ENCODE measurements at places on chromosomes 1 and 21.

DNA sequence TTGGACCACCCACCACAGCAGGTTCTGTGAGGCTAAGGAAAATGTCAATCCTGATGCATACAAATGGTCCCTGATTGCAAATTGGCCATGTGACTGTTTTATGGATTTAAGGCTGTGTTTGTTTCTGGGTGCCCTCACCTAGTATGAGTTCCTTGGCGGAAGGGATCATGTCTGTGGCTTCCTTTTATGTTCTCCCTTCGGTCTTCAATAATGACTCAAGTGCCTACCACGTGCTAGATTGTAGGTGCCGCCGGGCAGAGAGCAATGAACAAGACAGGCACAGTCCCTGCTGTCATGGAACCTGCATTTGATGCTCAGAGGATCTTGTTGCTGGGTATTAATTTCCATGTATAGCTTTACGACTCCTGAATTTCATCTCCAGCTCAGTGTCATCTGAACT, 9.8 kb upstream of the VWA5B1 start:
- no peak for DNase-seq

DNA sequence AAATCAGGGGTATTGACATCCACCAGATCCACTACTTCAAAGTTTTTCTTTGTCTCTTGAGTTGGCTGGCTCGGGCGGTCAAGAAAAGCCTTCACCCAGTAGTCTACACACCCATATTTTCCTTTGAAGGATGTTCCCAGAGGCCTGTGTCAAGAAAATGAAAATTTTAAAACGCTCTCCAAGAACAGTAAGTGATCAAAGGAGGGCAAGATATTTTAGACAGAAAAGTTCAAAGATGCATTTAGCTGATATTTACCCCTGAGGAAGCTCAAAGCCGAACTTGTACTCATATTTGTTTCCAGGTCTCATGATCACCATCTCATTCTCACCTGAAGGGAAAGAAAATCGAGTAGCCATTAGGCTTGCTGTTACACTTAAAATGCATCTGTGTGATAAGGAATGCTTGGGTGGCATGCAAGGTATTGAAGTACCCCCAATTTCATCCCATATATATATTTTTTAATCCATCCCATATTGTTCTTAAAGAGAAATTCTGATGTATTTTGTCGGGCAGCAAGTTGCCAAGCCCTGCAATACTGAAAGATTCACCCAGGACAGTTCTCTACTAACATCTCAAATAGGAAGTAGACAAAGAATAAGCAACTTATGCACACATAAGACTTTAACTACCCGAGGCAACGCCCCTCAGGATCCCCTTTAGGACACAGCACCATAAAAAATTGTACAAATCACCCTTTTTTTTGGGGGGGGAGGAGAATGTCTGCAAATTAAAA, 1.1 kb downstream of the TXNIP start:
- DNase-seq = no peak

DNA sequence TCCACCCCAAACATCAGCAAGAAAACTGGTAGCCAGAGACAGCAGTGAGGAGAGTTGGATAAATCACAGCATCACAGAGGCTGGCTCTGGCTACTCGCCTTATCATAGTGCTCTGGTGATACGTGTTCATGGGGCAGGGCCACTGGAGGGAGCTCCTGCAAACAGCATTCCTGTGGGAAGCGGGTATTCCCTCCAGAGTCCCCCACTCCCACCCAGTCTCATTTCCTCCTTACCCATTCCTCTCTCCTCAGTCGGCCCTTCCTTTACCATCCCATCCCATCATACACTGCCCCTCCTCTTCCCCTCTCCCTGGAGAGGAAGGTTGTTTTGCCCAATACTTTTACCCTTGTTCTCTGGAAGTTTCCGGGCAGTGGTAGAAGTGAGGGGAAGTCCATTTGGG, 7.1 kb downstream of the NHLH2 start:
- no peak for DNase-seq

DNA sequence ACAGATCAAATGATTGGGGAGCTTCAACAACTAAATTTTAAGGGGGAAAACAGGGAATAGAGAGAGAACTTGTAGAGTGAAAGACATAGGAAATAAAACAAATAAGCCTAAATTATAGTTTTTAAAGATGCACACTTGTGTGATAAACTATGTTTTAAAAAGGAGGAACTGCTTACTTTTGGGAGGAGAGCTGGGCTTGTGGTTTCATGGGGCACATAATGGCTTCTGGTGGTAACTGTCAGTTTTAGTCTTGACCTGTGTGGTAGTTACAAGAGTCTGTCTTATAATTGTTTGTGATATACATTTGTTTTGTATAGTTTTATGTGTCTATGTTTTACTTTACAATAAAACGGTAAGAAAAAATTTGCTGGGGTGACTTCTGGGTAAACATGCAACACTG, 165.3 kb downstream of the COL24A1 start:
- no peak for DNase-seq

DNA sequence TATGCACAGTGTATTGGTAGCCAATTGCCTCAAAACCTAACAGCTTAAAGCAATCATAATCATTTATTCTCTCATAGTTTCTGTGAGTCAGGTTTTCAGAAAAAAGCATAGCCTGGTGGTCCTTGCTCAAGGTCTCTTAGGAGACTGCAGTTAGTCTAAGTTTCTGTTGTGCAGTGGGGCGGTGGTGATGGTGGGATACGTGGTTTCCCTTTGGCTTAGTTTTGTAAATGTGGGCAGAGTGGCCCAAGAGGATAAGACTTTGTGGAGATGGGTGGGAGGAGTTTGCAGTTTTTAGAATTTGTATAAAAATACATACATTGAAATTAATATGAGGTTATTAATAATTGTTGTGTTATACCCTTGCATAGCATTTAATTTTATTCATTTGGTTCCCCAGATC, 68.6 kb downstream of the NOS1AP start:
- no peak for DNase-seq

- no peak for DNase-seq
These were observed 344.6 kb upstream of the AJAP1 start for GRCh38 chr1:4309676-4310320.

DNA sequence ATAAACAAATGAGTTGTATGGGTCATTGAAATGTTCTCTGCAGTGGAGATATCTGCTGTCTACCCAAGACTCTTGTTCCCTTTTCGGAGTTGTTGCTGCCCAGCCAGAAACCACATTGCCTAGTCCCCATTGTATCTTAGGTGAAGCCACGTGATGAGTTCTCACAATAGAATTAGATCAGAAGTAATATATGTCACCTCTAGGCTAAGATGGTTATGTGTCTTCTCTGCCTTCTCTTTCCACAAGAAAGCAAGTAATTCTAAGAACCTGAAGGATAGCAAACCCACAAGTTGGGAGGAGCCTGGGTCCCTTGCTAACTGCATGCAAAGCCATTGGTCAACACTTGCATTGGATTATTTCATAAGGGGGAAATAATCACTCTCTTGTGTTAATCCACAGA, 76.6 kb downstream of the ADCY10 start:
- DNase-seq = no peak

- no peak for DNase-seq
These were observed 19.3 kb downstream of the TRMT13 start for GRCh38 chr1:100152271-100152670.

DNA sequence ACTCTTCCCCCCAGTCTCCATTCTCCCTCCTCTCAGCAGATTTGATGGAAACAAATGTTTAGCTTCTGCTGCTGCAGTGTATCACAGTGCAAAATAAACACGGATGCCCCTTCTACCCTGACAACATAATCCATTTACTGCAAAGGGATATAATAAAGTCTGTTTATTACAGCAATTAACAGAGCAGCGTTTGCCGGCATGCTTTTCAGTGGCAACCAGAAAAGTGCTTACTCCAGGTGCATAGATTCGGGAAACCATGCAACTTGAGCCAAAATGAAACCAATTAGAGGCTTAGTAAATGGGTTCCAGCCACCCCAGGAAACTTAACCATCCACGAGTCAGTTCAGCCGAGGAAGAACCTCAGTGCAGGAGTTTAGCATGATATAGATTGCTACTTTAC, 12.9 kb upstream of the LEMD1 start:
- no peak for DNase-seq

- DNase-seq = no peak
These were observed 1.9 kb upstream of the UBASH3A start for GRCh38 chr21:42401820-42402251.

DNA sequence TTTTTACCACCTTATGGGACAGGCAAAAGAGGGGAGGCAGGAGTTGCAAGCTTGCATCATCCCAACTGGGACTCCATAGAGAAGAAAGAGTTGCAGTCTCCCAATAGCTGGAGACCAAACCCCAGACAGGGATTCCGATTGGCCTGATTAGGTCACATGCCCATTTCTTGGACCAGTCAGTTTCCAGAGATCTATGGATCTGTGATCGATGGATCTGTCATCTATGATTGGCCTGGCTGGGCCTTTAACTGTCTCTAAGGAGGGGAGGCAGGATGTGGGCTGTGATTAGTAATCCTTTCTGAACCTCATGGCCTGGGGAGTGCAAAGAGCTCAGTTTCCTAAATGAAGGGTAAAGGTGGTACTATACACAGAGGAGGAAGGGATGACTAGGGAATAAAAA, 252.1 kb downstream of the MATN1 start:
- no peak for DNase-seq

DNA sequence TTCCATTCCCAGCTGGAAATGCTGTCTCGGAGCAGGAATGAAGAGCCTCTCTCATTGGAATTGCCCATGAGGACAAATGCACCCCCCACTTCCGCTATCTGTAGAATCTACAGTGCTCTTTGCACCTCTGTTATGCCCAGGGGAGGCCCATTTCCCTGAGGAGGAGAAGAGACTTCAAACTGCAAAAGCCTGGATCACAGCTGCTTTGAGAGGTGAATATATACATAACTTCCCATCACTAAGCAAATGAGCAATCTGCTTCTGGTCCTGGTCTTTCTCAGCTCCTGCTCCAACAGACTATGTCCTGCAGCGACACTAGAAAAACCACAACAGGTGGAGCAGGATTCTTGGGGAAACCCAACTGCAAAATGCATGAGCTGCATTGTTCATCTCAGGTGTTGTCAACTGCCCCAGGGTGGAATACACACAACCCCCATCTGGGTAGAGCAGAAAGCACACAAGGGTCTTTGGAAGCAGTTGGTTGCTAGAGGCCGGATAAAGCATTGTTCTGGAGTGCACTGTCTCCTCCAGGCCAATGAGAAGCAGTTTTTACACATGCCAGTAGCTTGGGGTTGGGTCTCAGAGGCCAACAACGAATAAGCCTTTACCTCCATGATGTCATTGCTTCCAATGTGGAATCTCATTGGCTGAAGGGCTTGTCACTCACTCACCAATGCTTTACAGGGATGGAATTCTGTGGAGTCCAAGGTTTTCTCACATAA, 67.7 kb upstream of the RAB4A start:
- DNase-seq = no peak

DNA sequence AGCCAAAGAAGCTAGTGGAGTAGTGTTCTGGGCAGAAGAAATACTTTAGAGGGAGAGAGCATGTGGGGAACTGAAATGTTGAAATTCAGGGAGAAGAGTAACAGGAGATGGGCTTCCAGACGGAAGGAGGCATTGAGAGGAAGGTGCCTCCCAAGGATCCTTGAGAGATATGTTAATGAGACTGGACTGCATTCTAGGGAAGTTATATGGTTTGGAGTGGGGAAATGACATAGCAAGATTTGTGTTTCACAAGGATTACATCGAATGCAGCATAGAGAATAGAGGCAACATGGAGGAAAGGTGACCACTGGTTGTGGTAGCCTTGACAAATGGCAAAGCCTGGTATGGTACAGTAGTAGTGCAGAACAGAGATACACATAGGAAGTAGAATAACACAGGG, 160.5 kb upstream of the HMCN1 start:
- no peak for DNase-seq

DNA sequence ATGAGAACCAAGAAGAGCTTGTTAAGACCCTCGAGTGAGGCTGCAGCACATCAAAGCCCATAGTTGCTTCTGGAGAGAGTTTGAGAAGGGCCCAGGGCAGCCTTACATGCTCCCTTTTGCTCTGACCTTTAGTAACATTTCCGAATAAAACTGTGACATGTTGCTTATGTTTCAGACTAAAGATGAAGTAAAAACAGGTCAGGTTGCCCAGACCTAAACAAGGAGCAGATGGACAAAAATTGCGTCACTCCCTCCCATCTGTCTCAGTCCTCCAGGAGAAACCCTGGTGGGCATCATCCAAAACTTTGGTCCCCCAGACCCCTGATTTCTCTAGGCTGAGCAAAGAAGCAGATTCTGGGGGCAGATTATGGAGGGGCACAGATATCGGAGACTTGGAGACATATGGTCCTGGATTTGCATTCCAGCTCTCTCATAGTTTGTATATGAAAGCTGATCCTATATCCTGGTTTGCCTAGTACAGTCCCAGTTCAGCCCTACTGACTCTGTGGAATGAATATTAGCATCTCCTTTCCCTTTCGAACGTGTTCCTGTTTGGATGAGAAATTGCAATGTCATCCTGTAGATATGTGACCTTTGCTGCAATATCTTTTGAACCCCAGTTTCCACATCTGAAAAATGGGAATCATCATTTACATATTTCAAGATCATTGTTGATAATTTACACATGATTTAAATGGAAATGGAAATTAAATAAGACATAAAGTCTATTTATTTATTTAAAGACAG, 304.9 kb upstream of the USP24 start:
- no peak for DNase-seq

GRCh38 chr1:2049718-2050431, at the start of gene PRKCZ:
PRKCZ (plus strand) TSS chr1:2050411; CDS start chr1:2050631, 220 bp downstream.
- DNase-seq = peak; percentile 93

- DNase-seq = peak; percentile 46
These were observed 50.6 kb upstream of the MRPS6 start for GRCh38 chr21:34022627-34023335.

DNA sequence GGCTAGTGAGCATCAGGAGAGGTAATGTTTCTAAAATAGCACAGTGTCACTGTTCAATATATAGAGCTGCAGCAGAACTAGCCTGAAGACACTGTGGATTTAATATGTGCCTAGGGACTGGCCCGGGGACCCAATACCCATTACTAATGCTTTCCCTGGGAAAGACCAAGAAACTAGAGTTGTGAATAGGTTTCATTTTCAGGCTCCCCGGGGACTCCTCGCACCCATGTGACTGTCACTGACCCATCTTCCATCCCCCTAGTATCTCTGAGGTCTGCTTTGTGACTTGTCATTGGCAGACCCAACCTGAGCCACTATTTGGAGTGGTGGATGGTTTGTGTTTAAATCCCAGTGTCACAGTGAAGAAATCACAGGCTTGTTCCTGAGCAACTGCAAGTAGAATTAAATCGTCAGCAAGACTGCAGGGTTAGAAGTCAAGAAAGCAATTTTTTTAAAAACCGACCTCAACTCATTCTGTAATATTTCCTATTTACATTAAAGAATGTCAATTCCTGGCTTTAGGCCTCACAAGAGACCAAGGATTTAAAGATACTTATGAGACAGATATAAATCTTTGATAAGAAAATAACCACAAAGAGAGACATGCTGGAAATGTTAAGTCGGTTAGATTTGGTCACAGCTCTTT, 130.0 kb upstream of the TNR start:
- no peak for DNase-seq

DNA sequence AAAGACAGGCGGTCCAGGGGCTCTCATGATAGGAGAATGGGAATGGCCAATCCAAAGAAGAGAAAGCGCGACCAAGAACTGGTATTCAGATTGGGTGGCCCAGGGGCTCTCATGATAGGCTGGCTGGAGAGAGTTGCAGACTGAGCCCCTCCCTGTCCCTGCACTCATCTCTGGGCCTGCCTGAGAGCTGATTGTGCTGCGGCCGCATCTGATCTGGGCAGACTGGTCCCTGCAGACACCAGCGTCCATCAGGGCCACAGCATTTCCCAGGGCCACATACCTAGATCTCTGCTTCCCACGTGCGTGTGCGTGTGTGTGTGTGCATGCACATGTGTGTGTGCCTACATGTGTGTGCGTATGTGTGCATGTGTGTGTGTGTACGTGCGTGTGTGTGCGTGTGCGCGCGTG, 30.4 kb upstream of the MAN1C1 start:
- DNase-seq = no peak
